NCI-H1930 (cell line): ENCODE measurements at places on chromosomes 5 and 9.

DNA sequence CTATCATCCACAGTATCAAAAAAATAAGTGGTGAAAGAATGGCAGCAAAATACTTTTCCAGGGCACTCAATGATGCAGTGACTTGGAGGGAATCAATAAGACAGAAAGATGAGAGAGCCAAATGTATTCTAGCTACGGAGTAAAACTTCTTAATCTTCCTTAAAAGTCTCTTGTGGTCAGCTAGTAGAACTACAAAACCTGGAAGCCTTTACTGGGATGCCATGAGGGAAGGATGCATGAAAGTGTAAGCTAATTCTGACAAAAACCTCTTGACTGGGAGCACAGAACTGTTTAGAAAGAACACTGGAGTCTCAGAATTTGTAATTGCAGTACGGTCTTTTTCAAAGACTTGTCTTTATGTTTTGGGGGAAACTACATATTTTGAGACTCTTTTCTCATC lies 432.8 kb upstream of the PTPRD start:
- DNase-seq: no peak

DNA sequence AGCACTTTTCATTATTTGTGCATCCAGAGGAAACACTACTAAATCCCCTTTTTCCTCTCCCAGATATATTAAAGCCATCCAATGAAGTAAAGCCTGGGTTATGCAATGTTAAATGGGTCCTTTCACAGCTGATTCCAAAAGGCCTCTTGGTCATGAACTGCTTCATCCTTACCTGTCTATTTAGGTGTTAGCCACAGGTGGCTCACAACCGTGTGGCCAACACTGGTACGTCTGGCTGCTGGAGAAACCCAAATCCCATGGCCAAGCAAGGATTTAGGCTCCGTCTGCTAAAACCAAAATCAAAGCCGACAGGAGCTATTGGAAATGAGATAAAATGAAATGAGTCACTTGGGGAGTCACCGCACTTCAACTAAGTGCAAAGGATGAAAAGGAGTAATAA lies 193.9 kb downstream of the ADCY2 start:
- DNase-seq: no peak

DNA sequence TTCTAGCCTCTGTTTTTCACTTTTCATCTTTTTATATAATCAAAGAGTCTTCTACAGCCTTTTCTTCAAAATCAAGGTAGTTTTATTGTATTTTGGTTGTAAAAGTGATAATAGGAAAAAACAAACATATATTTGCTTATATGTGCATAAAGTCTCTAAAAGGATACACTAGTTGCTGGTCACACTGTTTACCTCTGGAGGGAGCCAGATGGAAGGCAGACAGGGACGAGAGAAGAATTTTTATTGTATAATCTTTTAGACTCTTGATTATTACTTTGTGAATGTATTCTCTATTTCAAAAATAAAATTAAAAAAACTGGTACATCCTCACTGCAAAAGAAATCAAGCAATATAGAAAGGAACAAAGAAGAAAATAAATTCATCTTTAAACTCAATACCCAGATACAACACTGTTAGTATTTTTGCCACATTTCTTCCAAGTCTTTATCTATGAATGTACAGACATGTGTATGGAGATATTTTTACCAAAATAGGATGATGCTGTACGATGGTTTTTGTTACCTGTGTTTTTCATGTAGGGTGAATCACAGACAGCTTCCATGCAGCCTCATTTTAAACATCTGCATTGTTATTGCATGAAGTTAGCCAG lies 6.1 kb upstream of the RNF183 start:
- DNase-seq: no peak

DNA sequence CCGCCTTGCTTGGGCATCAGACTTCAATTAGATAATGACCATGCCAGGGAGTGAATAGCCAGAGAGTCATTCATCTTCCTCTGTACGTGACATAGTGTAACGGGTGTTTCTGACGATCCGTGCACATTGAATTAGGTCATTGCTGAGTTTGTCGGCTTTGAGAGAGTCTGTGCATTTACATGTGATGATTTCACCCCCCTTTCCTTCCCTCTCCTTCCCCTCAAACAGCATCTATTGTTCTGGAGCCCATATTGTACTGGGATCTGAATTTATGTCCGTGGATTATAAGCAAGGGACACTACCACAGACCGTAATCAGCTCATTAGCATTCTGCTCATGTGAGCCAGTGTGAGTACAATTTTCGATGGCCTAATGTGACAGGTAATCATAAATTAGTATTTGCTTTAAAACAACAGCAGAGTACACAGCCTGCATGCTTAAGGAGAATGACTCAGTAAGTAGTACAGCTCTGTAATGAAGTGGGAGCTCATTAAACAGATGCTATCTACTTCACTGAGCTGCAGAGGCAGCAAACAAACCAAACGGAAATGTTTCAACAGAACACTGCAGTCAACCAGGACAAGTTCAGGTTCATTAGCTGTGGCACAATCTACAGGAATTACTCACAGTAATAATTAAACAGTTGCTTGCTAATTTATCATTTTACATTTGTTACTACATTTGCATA lies 302.1 kb downstream of the CSNK1G3 start:
- DNase-seq: peak; percentile 82

DNA sequence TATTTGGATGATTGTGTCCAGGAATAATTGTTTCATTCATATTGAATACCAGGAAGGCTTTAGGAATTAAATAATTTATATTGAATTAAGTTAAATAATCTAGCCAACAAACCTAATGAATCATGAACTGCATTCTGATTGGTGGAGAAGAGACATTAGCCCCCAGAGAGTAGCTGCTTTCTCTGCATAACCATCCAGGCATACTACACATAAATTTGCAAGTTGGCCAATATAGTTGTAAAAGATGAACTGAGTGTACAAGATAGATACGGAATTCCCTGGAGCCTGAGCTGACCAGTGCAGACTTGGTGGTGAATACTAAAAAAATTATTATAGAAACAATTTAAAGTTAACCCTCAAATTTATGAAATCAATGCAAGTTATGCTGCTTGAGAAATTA lies 311.8 kb upstream of the KIF2A start:
- DNase-seq: no peak

DNA sequence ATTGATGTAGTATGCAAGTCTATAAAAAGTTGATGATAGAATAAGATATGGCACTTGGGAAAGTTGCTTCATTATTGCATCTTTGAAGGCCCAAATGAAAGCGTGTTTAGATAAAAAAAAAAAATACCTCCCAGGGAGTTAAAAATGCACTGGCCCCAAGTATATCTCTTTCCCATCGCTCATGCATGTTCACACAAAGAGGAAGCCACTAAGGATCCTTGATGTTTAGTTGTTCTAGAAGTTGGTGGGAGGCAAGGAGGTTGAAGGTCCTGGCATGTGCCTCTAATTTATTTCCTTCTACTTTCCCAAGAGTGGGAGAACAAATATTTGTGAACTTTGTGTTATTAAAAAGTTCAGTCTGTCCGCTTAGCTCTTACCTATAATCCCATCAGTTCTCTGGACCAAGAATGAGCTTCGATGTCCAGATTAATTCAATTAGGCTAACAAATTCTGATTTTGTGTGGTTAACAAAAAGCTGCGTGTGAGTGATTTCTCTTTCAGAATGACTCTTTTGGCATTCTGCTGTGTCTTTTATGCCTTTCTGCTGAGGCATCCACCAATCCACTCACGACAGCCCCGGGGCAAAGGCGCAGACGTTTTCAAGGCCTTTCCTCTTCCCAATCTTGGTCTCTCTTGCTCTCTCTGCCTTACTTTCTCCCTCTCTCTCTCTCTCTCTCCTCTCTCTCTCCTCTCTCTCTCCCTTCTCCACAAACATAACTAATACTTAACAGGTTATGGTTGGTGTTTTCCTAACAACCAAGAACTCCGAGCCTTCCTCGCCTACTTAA lies 135.1 kb upstream of the ERCC6L2 start:
- DNase-seq: no peak

- no peak for DNase-seq
These were observed 688.6 kb upstream of the SEMA6A start for GRCh38 chr5:117263231-117263630.

DNA sequence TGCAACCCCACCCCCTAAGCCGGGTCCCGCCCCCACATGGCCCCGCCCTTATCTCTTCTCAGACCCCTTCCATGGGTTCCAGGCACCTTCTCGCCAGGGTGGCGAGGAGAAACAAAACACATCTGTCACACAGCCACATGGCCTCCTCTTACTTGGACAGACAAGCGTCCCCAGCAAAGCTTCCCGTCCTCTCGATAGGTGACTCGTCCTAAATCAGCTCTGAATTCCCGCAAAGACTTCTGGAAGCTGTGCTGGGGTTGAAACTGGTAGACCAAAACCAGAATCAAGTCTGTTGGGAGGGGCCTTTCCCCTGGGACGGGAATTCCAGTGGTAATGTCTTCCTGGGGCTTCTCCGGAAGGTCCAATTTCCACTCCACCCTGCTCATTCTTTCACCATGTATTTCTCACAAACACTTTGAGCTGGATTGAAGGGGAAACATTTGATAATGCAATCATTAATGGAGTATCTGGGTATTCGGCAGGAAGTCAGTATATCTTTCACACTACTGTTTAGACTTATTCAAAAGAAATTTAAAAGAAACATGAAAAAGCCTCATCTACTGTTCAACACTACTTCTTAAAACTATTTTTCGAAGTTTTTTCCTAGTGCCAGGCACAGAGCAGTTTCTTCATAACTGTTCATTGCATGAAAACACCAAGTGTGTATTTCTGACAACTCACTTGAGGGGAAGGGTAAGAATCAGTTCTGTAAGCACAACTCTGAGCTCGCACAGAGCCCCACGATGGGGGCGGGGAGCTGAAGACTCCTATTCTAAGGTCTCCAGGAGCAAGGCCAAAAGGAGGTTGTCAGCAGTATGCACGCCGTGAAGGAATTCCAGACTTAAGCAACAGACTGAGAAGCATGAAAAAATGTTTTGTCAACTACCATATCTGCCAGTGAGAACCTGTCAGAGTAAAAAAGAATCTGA lies 644 bp upstream of the CTNNAL1 start:
- DNase-seq: no peak

GRCh38 chr5:127804886-127805426 lies 101.8 kb downstream of the CCDC192 start:
- DNase-seq: no peak

DNA sequence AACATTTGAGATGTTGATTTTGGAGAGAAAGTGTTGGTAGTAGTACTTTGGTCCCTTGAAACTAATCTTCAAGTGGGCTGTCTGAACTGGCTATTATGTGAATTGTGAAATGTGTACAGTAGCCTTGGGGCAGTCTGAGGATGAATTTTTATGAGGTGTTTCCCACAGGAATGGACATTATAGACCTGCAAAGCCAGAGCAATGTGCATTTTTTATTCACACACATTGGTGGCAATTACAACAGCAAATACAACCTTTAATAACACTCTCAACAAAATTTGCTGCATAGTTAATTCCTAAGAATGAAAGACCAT lies 147.0 kb downstream of the PAM start:
- DNase-seq: peak; percentile 40

DNA sequence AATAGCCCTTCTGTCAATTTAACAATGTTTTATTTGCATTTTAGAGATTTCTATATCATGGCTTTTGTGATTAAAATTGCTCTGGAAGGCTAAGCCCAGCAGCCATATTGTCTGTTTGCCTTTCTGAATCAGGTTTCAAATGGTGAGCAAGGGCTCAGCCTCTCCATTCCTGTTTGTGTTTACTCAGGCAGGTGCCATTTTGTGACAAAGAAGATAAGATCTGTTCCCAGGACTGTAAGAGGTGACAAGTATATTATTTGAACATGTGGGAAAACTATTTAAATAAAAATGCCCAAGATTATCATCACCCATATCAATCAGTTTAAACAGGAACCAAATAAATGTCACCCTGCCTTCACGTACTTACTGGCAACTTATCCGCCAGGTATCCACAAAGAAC lies 641.3 kb upstream of the KLF4 start:
- no peak for DNase-seq

DNA sequence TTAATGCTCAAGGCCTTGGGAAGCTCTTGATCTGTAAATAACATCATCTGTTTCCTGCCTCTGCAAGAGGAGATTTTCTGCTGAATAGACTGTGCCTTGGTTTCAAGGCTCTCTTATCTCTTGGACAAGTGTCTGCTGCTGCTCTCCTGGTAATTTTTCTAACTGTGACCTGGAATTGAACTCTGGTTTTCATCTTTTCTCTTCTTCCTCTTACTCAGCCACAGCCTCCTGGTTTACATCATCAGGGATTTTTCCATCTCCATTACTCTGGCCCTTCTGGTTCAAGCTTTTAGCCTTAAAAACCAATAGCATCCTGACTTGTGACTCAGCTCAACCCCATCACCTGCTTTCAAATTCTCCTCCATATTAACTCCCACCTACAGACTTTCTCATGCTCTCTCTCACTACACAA lies 49.6 kb upstream of the ITGA1 start:
- DNase-seq: no peak

DNA sequence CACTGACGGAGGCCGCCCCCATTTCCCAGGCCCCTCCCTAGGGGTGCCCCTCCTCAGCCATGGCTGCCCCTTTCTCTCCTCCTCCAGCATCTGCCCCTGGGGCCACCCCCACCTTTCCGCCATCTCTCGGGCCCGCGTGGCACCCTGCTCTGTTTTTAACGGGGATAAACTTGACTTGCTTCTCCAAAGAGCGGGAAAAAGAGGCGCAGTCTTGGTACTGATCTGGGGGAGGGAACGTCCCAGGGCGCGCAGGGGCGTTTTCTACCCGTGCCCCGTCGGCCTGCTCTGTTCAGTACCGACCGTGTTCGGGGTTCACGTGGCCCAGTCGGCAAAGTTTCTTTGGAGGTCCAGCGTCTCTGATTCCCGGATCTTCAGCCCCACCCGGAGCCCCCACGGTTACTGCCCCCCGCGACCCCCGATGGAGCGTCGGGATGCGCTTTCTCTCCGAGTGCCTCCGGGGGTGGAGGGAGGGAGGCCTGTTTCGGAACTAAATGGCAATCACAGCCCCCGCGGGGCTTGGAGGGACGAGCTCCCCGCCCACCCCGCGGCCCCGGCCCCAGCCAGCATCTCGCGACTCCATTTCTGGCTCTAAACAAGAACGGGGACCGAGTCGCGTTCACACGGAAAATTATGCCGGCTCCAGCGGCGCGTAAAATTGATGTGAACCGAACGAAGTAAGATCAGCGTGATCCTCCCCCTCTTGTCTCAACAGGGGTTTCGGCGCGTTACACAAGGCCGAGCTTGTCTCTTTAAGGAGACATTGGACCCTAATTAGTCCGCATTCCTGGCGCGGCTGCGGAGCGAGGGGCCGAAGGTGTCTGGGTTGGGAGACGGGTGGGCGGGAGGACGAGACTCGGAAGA lies 1.1 kb upstream of the TLE4 start:
- DNase-seq: no peak

DNA sequence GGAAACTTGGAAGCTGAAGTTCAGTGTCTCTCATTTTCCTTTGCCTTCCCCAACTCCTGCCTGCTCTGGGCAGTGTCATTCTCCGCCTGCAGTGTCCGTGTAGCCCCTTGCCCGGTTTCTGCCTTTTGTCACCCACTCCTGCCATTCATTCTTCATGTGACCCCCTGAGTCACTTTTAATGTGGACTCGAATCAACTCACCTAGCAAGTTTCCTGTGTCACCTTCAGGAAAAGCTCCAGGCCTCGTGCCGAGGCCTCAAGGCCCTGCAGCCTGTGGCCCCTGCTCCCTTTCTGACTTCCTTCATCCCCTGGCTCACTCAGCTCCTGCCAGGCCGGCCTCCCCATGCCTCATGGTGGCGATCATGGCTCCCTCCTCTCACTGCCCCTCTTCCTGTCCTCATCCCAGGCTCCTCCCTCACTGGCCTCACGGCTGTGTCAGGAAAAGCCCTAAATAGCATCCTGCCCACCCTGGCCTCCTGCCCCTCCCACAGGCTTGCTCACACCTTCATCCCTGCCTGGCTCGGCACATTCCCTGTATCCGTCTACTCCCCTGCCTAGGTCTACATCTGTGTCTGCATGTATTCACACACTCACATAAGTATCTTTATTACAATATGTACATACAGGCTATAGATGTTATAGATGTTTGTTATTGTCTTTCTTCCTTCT lies 294.9 kb downstream of the MED10 start:
- DNase-seq: no peak
